Epithelial cell of prostate (primary cell): ENCODE measurements at places on chromosomes 13 and 19.

- no peak for DNase-seq
Measured at GRCh38 chr13:26882731-26883130, 122.1 kb upstream of the GPR12 start.

DNA sequence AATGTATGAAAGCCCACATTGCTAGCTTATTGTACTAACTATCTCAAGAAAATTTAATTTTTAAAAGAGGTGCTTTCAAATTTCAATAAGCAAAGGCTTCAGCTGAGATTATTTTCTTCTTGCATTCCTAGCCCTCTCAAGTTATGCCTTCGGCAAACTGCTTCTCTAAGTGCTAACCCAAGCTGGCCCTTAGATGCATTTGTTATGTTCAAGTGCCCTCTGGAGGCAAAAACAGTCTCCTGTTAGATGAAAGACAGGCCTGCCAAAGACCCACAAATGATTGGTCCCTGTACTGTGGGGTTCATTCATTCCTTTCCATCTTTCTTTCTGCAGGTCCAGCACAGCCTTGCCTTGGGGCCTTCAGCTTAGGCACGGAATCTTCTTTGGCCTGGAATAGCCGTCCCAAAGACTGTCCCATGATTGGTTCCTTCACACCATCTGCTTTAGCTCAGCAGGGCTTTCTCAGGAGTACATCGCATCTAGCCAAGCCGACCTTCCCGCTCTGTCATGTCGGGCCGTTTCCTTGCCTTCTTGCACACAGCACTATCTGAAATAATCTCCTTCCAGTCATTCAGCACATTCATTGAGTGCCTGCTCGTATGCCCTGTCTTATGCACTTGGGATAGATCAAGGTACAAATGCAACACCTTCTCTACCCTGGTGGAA lies 26.4 kb upstream of the TPTE2 start:
- DNase-seq, result no peak

GRCh38 chr19:49687566-49688316 lies 1.7 kb upstream of the ADM5 start:
- DNase-seq, result no peak

DNA sequence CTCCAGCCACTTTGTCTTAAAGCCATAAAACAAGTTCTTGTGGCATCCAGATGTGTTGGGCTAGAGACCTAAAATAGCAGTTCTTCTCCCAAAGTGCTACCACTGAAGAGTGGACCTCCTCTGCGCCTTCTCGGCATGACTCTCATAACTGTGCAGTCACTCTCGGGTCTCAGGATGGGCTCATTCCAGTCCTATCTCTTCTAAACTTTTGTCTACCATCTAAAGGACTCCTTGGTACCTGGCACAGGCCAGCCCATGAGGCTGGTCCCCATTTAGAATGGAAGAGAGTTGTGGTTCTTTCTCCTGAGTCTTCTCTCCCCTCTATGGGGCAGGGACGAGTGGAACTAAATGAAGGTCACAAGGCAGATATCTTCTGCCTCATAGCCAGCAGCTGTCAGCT lies 272.0 kb upstream of the TMTC4 start:
- DNase-seq, result no peak

GRCh38 chr13:27257648-27258253 lies 6.4 kb downstream of the RPL21 start:
- DNase-seq, result no peak

DNA sequence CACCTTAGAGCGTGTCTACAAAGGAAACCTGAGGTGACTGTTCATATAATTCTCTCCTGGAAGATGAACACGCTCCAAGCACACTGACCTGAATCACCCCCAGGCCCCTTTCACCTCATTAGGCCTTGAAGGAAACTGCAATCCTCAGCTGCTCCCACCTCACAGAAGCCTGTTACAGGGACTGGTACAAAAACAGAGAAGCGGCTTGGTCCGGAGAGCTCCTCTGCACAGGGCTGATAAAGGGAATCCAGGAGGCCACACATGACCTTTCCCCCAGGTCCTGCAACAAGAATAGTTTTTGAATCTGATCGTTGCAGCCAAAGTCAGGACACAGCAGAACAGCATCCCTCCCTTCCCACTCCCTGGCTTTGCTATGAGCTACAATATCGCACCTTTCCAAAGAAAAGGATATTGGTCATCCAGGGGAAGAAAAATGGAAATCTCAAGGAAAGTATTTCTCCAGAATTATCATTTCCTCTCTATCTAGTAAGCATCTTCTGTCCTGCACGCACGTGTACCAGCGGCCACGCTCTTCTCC lies 666.7 kb downstream of the UQCRFS1 start:
- no peak for DNase-seq

- DNase-seq, result no peak
Measured at GRCh38 chr19:4337906-4338440, 654 bp downstream of the STAP2 start.

DNA sequence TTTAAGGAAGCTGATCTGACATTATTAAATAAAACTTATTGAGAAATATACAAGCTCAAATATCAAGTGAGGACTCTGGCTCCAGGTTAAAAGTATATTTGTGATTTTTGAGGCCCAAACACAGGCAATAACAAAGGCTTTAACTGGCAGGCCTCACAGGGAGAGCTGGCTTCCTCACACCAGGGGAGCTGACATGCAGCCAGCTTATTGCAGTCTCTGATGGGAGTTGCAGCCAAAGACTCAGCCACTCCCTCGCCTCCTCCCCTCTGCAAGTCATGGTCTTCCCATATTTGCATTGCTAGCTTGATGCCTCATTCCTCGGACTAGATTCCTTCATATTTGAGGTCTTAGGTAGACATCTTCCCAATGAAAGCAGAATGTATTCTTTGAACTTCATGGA lies 647.1 kb upstream of the SLITRK6 start:
- DNase-seq, result no peak

- no peak for DNase-seq
Measured at GRCh38 chr19:39413911-39414608, 1.6 kb downstream of the PLEKHG2 start.

- no peak for DNase-seq
Measured at GRCh38 chr13:22107549-22107948, 436.7 kb downstream of the FGF9 start.

DNA sequence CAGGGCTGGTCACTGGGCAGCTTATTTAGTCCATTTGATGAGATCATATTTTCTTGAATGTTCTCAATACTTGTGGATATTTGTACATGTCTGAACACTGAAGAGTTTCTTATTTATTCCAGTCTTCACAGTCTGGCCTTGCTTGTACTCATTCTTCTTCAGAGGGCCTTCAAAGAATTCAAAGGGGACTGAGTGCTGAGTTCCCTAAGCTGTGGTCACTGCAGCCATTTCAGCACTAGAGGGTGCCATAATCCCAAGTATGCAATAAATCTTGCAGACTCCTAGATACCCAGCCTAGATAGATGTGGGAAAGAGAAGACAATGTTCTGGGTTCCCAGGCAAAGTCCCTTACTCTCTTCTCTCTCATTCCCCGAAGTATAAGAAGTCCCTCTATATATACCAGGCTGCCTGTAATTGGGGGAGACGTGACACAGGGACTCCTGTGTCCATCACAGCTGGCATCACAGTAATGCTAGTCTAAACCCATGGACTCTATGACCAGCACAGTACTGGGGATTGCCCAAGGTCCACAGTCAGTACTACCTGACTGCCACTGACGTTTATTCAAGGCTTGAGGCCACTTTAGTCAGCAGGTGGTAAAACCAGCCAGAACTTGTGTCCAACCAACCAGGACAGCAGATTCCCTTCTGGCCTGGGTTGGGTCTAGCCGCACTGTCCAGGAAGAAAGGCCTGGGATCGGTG lies 8.9 kb upstream of the VN1R1 start:
- no peak for DNase-seq

GRCh38 chr13:94169454-94170144 lies 309.9 kb downstream of the DCT start:
- DNase-seq, result no peak

GRCh38 chr13:34914416-34914815 lies 27.7 kb upstream of the NBEA start:
- DNase-seq, result no peak

DNA sequence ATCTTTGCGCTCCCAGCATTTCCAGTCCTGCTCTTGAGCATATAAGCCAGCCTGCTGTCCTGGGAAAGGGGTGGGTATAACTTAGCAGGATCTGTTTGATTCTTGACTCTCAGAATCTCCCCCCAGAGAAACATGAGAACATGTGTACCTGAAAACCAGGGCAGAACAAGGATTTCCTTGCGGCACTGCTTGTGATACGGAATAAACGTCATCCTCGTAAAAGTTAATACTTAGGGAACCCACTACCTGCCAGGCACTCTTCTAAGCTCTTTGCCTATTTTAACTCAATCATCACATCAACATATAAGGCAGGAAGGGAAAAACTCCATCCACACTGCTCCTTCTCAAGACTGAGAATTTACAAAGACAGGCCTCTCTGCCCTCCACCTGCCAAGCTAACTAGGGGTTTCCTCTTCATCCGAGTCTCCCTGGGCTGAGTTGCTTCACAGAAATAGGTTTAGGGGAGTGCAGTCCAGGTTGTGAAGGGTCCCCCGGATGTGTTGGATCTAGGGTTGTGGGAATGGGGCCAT lies 1.1 kb downstream of the ZNF653 start:
- no peak for DNase-seq

GRCh38 chr19:604355-604754 lies 14.7 kb downstream of the HCN2 start:
- no peak for DNase-seq

DNA sequence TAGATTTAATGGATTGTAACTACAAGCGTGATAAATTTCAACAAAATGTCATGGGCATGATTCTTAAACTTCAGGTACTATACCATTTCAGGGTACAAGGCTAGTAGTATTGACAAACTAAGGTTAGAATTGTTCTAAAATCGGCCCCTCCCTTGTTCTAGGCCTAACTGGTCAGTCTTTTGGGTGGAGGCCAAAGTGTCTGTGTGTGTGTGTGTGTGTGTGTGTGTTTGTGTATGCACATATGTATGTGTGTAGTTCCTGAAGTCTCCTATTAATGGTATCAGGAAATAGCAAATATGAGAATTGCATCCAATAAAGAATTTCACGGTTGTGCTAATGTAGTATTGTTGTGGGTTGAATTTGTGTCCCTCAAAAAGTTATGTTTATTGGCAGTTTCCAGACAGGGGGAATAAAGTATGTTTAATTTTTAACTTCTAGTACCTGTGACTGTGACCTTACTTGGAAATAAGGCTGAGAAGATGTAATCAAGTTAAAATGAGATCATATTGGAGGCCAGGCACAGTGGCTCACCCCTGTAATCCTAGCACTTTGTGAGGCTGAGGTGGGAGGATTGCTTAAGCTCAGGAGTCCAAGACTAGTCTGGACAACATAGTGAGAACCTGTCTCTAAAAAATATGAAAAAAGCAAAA lies 119.2 kb downstream of the KLF5 start:
- no peak for DNase-seq

DNA sequence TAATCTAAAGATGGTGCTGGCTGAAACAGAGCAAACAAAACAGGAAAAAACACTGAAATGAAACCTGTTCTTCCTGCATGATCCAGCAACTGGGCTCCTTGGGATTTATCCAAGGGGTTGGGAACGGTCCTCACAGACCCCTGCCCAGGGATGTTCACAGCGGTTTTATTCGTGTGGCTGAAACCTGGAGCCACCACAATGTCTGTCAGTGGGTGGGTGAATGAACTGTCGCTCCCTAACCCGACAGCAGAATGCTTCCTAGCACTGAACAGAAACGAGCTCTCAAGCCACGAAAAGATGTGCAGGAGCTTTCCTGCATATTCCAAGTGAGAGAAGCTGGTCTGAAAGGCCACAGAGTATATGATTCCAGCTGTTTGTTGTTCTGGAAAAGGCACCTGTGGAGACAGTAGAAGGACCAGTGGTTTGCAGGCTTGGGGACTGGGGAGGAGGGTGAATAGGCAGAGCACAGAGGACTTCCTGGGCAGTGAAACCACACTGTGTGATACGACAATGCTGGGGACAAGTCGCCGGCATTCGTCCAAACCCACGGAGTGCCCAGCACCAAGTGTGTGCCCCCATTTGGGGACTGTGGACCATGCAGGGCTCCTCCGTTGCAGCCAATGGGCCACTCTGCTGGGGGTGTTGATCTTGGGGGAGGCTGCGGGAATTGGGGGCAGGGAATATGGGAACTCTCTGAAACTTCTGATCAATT lies 73.9 kb downstream of the TEX29 start:
- DNase-seq, result no peak

- no peak for DNase-seq
Measured at GRCh38 chr13:31367410-31367809, 167.6 kb downstream of the B3GLCT start.

DNA sequence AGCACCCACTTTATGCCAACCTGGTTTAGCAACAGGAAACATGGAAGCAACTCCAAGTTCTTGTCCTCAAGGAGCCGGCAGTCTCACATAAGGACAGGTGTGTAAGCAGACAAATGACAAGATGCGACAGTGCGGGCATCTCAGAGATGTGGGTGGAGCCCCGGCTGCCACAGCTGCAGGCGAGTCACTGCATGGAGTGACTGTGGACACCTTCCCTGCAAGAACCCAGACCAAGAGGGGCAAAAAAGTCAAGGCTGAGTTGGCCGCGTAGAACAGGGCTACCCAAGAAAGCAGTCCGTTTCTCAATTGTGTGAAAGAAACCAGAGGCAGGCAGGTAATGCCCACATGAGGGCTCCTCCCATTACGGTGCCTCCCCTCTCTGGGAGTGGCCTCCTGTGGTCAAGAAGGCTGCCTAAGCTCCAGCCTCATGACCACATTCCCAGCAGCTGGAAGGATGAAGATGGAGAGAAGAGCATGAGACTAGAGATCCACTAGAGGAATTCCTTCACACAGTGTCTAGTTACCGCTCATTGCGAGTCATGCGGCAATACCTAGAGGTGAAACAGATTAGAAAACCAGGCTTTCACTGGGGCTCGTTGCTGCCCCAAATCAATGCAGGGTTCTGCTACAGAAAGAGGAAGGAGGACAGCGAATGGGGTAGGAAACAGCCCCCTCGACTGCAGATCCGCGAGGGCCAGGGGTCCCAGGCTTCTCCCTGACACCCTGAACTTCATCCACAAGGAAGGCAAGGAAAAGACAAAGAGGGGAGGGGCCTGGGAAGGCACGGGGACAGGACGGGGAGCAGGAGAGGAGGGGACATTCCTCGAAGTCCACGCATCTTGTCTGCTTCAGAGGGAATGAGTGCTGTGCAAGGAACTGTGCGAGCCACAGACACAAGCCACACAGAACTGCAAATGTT lies 80.2 kb downstream of the SPACA7 start:
- DNase-seq, result no peak

- no peak for DNase-seq
Measured at GRCh38 chr19:687569-688166, 7.6 kb downstream of the PRSS57 start.

DNA sequence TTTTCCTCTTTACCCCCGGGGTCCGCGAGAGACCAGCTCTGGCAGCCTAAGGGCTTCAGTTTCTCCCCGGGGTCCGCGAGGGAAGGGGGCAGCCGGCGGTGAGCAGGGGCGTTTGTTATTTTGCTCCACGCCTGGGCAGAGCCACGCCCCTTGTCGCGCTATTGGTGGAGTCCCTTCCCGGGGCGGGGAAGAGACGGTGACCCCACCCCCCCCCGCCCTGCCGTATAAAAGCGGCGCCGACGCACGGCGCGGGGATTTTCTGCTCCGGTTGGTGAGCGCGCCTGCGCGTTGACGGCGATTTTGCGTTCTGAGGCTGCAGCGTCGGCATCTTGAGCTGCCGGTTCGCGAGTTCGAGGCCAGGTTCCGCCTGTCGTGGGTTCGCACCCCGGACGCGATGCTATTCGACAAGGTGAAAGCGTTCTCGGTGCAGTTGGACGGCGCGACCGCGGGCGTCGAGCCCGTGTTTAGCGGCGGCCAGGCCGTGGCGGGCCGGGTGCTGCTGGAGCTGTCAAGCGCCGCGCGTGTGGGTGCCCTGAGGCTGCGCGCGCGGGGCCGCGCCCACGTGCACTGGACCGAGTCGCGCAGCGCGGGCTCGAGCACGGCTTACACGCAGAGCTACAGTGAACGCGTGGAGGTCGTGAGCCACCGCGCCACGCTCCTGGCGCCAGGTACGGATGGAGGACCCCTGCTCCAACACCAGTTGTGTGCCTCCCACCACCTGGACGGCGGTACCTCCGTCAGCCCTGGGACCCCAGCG lies at the start of gene ARRDC2:
ARRDC2 (plus strand) TSS at position 254 of the 757 bp plus-strand sequence; CDS start at position 395, 141 bp downstream.
- no peak for DNase-seq
